ENCODE measurements at places on chromosomes 7 and 10.

- DNase-seq, result no peak
Measured at GRCh38 chr10:33602278-33602677, 267.8 kb upstream of the NRP1 start.

GRCh38 chr10:84478151-84478550, 149.8 kb downstream of the CCSER2 start:
- DNase-seq, result no peak

DNA sequence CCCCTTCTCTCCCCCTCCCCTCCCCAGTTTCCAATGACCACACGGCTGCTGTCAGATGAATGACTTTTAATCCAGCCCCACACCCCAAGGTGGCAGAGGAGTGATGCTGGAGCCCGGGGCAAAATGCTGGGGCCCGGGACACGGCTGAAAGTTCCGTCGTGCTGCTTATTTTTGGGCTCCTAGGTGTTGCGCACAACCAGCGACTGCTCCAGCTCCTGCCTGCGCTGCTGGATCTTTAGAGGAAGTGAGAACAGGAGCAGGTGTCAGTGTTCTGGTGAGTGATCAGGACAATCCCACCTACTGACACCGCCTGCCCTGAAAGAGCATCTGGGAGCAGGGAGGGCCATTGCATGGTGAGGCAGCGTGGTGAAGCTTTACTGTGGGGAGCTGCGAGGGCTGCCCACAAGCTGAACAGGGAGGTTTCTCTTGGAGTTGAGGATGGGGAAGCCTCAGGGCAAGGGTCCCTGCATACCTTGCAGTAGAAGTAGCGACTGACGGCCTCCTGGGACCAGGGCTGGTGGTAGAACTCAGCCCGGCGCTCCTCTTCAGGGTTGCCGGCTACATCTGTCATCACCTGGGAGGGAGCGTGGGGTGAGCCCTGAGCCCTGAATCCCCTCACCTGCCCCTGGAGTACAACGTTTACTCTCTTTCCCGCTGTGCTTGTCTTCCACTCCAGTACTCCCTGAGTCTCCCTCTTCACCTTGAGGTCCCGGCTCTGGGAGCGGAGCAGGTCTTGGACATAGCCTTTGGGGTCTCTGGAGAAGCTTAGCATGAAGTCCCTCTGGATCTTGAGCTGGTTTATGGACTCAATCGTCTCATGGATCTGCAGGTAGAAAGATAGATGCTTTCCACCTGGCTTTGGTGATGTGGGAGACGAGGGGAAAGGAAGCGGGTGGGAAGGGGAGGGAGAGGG, 6.9 kb downstream of the CHPF2 start:
- no peak for DNase-seq

- DNase-seq, result no peak
Measured at GRCh38 chr7:107530751-107531150, 33.0 kb downstream of the COG5 start.

GRCh38 chr10:114802177-114802576, 19.4 kb upstream of the FHIP2A start:
- DNase-seq, result no peak

- no peak for DNase-seq
Measured at GRCh38 chr7:112238852-112239610, 32.5 kb downstream of the ZNF277 start.

- DNase-seq, result no peak
Measured at GRCh38 chr10:62185919-62186692, 82.5 kb downstream of the RTKN2 start.

DNA sequence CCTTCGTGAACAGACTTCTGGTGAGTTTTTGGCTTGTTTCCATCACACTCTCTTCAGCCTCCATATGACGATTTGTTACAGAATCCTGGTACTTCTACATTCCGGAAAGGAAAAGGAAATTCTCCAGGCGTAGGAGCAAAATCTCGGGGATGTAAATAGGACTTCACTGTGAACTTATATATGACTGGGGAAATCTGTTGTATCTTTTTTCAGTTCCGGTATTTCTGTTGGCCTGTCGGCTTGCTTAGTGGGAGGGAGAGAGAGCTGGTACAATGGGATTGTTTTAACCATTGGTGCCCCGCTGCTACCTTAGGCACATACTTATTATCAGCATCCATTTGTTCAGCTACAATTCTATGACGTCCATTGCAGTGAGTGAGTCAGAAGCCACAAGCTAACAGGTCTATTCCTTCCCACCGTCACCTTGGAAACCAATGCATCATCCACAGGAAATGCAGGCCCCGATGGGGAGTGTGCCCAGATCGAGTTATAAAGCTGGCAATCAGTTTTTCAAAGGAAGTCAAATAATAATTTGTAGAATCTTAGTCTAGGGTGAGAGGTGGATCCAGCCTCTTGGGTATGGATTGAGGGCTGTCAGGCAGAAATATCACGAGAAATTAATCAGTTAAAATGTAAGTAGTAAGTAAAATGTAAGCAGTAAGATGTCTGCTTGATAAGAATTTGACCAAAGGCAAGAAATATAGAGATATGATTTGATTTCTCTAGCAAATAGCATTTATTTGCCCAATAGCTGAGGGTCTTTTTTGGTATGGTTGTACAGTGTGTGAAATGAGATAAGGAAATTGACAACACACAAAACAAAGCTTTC, 92.0 kb upstream of the MKLN1 start:
- DNase-seq, result peak; percentile 46

DNA sequence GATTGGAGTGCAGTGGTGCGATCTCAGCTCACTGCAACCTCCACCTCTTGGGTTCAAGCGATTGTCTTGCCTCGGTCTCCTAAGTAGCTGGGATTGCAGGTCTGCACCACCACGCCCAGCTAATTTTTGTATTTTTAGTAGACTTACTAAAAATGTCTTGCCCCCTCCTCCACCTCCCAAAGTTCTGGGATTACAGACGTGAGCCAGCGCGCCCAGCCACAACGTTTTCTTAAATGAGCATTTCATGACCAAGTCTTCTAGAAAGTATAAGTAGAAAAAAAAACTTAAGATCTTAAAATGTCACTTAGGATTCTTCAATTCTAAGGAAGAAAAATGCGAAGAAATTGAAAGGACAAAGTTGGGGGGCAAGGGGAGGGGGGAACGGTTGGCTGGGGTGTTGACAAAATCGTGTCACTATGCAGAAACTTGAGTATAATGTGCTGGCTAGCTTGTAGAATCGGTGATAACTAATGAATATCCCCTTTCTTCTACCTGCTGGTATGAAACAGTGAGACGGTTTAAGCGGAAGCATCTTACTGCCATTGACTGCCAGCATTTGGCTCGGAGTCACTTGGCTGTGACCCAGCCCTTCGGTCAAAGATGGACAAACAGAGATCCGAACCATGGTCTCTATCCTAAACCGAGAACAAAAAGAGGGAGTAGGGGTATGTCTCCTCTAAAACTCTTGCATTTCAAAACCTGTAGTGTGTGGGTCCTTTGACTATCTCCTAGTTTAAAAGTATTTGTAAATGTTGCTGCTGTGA, 12.7 kb downstream of the FBH1 start:
- DNase-seq, result no peak

- DNase-seq, result no peak
Measured at GRCh38 chr7:30224511-30225062, 59.8 kb upstream of the ZNRF2 start.

DNA sequence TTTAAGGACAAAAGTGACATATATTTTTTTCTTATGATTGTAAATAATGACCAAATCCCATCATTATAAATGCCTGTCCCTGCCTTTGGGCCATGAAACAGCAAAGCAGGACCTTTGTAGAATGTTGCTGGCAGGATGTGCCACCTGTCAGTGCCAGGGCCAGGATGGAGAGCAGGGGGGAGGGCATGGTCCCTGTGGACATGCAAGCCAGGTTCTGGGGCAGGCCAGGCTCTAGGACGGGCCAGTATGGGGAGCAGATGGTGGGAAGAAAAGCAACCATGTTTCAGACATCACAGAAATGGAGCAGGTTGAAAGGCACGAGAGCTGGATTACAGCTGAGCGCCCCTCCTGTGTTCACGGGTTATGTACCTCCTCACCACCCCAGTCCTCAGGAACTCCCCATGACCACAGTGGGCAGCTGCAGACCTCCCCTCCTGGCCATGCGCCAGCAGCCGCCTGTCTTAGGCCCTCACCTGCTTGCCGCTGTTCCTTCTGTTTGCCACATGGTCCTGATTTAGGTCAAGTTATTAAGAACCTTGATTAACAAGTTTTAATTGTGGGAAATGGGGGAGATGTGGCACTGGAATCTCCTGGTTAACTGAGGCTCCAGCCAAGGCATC, 210.4 kb downstream of the PAXIP1 start:
- no peak for DNase-seq

GRCh38 chr10:94122211-94122610, 128.5 kb downstream of the PLCE1 start:
- no peak for DNase-seq

- DNase-seq, result no peak
Measured at GRCh38 chr10:34627331-34627730, 187.8 kb downstream of the PARD3 start.

GRCh38 chr7:64686493-64687184, 20.7 kb downstream of the ZNF107 start:
- DNase-seq, result no peak

DNA sequence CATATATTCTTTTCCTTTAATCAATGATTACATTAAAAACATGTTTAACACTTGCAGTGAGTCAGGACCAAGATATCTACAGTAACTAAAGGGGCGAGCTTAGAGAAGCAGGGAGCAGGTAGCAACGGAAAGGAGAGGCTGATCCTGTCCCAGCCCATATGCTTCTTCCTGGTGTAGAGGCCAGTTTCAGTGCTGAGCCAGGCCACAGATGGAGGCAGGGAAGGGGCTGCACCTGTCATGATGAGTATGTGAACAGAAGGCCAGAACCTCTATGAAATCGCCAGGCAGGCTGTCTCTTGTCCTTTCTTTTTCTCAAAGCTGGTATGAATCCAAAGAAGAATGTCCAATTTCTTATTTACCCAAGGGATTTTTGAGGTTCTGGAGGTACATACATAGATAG, 16.3 kb downstream of the REEP3 start:
- DNase-seq, result no peak

- DNase-seq, result no peak
Measured at GRCh38 chr7:138089080-138089901, 13.0 kb downstream of the AKR1D1 start.

- no peak for DNase-seq
Measured at GRCh38 chr7:92758796-92759431, 77.5 kb downstream of the CDK6 start.

GRCh38 chr10:70193391-70193844, 23.1 kb upstream of the SAR1A start:
- no peak for DNase-seq

GRCh38 chr10:127850944-127851343, 41.8 kb downstream of the CLRN3 start:
- DNase-seq, result no peak

GRCh38 chr10:65802391-65802790, 1123.4 kb upstream of the LRRTM3 start:
- no peak for DNase-seq

DNA sequence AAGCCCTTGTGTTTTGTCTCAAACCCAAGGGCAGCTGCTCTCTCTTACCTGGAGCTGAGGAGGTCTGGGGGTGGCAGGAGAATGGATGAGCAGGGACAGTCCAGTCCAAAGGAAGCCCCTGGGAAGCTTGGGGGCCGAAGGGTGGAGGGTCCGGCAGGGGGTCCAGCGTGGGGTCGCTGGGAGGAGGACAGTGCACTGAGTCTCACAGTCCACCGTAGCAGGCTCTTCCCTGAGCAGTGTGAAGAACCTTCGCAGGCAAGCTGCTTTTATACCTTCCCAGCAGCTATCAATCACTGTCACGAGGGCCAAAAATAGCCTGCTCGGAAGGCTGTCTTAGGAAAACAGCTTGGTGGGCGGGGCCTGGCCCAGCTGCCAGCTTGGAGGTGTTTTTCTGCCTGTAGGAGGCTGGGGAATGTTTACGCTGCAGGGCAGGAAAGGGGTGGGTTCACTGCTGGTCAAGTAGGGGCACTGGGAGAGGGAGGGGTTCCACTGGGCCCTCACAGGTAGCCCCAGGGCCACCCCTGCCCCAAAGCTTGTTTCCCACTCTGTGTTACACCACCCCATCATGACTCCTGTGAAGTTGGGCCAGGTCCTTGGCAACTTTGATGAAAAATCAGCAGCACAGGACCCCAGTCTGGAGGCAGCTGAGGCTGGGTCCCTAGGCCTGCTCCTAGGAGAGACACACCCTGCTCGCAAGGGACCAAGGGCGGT, at the start of gene DEPP1:
Gene DEPP1 (minus strand): TSS at position 240 of the 711 bp plus-strand sequence. CDS start 779 bp downstream, outside the sequence.
- DNase-seq, result no peak

- no peak for DNase-seq
Measured at GRCh38 chr10:95330966-95331453, 40.2 kb upstream of the PDLIM1 start.

DNA sequence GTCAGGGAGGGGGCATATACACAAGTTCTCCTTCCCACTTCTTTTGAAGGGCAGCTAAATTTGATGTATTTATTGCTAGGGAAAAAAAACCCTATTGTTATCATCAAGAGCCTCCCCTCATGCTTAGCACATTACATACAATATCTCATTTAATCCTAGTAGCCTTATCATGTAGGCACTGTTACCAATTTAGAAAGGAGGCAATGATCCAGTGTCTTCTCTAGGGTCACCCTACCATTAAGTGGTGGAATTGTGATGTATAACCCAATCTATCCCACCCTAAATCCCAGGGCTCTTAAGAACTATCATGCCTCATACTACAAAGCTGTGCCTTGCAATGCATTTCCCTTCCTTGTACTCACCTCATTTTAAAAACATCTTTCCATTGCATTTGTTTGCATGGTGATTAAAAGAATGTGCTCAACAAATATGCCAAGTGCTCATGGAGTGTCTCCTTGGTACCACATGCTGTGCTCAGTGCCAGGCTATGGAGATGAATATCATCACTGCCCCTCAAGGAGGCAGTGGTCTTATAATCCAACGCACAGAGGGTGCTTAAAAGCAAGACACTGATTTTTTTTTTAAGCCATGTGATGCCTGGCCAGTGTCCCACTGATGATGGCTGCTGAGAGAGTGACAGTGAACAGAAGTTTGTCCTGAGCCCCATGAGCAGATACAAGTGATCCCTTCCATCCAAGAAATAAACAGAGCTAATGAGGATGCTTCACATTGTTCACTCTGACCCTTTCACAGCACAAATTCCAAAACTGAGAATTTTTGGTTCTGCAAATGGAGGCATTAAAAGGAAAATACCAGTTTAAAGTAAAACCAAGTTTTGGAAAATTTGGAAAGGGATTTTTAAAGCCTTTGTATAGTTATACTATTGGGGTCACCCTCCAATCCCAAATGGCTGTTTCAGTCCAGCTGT, 98.2 kb downstream of the SORBS1 start:
- DNase-seq, result no peak

GRCh38 chr7:22860784-22861482, 38.3 kb upstream of the TOMM7 start:
- DNase-seq, result no peak

- DNase-seq, result no peak
Measured at GRCh38 chr10:24303522-24304310, 94.8 kb downstream of the KIAA1217 start.

- DNase-seq, result no peak
Measured at GRCh38 chr10:126504063-126504760, 115.9 kb upstream of the ADAM12 start.

- DNase-seq, result no peak
Measured at GRCh38 chr10:73743327-73743904, 756 bp upstream of the SEC24C start.

DNA sequence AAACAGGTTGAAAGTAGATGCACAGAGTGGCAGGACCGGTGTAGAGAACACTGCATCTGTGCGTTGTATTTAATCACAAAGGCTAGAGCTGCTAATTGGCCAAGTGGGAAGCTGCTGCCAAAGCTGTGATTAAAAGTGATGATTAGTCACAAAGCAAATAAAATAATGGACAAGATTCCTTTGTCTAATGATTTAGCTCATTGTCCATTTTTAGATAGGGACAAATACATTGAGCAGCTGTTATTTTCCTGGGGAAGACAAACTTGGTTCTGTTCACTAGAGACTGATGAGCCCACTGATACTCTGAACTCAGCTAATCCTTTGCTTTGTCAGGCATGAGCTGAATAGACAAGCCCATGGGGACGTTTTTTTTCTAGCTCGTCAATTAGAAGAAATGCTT, 19.7 kb downstream of the UBE3C start:
- DNase-seq, result no peak
